Naive thymus-derived CD8-positive, alpha-beta T cell (primary cell): ENCODE measurements at places on chromosomes 2 and 18.

- DNase-seq: no peak
Observed at GRCh38 chr2:237501892-237502513, 15.0 kb downstream of the MLPH start.

GRCh38 chr2:236637686-236638569 lies 68.3 kb downstream of the ACKR3 start:
- DNase-seq: no peak

- DNase-seq: no peak
Observed at GRCh38 chr2:2890901-2891300, 486.7 kb downstream of the EIPR1 start.

DNA sequence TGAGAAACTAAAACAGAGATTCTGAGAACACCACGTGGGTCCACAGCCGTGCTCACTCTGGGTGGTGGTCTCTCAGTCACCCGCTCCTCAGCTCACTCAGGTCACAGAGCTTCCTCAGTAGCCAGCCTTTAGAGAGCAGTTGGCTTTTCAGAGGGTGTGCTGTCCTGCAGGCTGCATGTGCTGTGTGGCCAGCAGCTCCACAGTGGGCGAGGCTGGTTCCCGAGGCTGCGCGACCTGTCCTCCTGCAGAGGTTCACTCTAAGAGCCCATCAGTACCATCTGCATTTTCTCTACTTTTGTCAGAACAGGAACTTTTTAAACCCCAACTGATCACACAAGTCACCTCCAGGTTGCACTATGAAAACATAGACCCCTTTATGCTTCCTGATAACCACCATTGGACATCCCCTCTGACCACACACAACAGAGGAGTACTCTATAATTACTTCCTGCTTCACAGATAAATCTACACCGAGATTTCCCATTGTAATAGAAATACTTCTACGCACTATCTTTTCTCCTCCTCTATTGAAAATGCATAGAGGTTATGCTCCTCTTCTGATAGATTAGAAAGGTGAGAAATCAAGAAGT lies 93.1 kb downstream of the GYPC start:
- DNase-seq: no peak

- DNase-seq: no peak
Observed at GRCh38 chr2:100655936-100656534, 93.2 kb downstream of the PDCL3 start.

- DNase-seq: no peak
Observed at GRCh38 chr18:62523255-62523588, 397 bp downstream of the ZCCHC2 start.

GRCh38 chr2:9753276-9753600 lies 90.0 kb upstream of the TAF1B start:
- no peak for DNase-seq

DNA sequence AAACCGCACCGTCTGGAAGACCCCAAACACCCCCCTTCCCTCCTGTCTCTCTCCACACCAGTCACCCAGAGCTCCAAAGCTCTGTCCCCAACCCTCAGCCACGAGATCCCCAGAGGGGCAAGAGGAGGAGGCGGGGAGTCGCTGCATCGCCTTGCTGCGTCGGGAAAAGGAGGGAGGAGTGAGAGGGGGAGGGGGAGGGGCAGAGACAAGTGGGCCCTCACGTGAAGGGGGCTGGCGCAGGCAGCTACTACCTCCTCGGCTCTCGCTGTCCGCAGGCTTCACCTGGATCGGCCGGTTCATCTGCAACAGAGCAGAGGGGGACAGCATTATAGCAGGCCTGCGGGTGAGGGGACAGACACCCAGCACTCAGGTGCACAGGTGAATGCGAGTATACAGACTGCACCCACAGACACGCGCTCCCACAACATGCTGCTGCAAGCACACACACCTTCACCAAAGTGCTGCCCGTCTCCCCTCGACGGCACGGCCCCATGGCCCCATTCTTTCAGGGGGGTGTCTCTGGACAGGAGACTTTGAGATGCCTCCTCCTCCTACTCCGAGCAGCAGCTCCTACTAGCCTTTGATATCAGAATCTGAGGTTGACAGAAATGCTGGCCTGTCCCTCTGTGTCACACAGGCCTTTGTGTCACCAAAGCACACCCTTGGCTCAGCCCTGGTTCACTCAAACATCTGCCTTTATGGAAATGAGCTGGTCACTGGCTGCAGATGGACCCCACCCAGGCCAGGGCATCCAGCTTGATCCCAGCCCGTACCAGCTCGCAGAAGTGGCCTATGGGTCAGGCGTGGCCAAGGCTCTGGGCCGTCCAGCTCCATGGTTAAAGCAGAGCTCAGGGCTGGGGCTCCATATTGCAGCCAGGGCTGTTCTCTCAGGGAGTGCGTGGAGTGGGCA lies 243.8 kb downstream of the CELF4 start:
- DNase-seq: no peak

GRCh38 chr2:115763601-115764000 lies 1321.2 kb downstream of the DPP10 start:
- no peak for DNase-seq

DNA sequence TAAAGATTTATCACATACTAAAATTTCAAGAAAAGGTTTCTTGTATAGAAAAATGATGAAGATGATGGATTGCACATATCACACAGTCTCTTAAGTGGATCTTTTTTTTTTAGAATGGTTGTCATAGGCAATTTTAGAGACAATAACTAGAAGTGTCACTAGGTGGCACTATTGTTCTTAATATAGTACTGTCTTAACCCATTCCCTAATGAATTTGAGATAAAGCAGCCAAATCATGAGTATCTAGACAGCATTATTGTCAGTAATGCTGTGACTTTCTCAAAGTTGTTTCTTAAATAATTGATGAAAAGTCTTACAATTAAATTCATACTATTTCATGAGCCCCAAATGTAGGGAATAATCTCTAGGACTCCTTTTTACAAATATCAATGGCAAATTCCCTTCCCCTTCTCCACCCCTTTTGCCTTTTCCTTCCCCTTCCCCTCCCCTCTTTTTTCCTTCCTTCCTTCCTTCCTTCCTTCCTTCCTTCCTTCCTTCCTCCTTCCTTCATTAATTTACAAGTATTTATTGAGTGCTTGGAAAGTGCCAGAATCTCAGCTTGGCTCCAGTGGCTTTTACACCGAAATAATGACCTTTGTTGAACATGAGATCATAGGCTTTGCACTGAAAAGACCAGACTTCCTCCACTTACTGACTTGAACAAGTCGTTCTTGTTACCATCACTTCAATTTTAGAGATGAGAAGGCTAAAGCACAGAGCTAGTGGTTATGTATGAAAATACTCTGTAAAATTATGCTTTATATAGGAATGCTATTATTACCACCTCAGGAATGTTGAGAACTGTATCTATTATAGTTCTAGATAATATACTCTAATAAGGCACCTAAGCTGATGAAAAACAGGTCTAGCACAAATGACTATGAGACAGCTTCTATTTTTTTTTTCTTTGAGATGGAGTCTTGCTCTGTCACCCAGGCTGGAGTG lies 19.8 kb downstream of the MYL12B start:
- peak; percentile 73 for DNase-seq

GRCh38 chr18:58020567-58021107 lies 23.4 kb upstream of the NEDD4L start:
- no peak for DNase-seq

DNA sequence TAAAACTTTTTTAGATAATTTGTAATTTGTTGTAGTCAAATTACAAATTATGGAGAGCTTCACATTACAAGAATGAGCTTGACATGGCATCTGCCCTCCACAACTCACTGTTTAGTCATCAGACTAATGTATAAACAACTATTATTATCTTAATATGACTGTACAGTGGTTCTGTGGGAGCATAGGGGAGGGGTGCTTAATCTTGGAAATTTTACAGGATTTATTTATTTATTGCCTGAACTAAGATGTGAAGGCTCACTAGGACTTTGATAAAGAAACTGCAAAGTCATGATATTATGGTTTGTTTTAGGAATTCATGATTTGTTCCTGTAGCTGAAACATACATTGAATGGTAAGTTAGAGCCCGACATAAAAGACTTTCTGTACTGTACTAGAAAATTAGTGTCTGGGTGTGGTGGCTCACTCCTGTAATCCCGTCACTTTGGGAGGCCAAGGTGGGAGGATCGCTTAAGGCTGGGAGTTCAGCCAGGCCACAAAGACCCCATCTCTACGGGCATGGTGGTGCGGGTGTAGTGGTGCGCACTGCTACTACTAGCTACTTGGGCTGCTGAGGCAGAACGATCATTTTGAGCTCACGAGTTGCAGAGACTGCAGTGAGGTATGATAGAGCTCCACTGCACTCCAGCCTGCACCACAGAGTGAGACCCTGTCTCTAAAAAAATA lies 2.1 kb downstream of the MARCHF7 start:
- DNase-seq: no peak

- no peak for DNase-seq
Observed at GRCh38 chr2:203301667-203302066, 26.5 kb upstream of the ABI2 start.

DNA sequence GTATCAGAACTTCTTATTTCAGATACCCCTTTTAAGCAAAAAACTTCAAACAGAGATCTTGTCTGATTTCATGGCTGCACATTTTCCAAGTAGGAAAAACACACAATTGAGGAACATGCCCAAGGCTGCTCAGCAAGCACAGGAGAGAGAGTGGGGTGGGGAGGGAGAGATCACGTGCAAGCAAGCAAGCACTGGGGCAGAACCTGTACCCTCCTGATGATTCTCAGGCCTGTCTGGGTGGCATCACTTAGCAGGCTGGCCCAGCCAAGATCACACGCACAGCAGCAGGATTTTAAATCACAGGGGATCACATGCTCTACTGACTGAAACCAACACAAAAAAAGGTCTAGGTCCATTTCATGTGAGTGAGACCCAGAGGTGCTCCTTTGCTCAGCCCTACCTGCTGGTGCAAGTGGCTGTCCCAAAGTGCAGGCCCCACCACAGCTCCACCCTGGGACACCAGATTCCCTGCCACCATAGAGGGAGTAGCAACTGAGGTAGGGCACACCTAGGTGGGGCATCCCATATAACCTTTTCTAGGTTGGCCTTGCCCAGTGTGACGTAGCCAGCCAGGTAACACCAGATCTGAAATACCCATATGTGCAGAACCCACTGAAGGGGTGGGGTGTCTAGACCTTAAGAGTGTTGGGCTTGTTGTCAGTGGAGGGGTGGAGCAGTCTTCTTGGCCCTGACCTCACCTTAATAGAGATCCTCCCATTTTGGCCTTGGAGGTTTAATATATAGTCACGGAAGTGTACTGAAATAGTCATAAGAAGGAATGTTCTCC lies 1.8 kb upstream of the LYPD6B start:
- DNase-seq: no peak

- no peak for DNase-seq
Observed at GRCh38 chr2:61335187-61335586, 135.7 kb downstream of the USP34 start.

DNA sequence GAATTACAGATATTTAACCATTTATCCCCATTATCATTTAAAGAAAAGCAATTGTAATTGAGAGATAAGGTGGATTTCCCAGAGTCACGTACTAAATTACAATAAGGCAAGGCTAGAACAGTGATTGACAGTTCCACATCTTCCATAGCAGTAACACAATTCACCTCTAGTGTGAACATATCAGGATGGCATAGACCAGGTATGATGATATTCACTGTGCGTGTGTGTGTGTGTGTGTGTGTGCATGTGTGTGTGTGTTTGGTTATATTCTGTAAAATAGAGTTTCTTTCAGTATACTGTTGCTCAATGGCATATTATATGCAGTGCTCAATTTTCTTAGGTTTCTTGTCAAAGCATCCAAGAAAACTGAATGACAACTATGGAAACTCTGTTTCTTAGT lies 1.7 kb downstream of the SCN2A start:
- no peak for DNase-seq

- no peak for DNase-seq
Observed at GRCh38 chr2:129297430-129297829, 682.0 kb upstream of the RAB6C start.

DNA sequence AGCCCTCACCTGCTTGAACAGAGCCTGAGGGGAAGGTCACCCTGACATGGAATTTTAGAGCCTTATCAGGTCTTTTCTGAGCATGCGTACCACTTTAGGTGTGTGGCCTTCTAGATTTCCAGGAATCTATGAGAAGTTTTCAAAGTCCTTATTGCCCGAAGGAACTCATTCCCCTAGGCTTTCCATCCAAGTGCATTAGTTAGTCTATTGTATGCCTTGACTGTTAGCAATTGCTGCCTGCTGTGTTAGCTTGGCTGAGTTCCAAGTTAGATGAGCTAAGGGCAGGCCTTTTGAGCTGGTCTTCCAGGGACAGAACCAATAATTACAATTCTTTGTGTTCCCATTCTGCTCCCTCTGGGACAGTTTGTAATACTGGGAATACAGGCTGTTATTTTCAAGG lies 30.8 kb upstream of the PUM2 start:
- no peak for DNase-seq

- no peak for DNase-seq
Observed at GRCh38 chr2:111905990-111906735, 7.8 kb downstream of the MERTK start.

DNA sequence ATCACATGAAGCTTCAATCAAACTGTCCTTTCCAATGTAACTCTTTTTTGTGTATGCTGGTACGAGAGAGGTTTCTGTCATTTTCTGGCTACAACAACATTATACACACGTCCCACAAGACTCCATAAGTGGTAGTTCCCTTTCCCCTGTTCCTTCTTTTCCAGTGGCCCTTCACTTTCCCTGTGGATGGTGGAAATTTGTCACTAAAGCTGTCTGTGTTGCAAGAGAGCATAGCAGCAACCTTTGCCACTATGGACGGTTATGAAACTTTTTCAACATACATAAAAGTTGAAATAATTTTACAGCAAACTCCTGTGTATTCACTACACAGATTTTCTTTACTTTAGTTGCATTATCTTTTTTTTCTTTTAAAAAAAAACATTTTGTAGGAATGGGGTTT lies 18.7 kb downstream of the DBI start:
- no peak for DNase-seq

GRCh38 chr2:51807229-51807628 lies 775.3 kb upstream of the NRXN1 start:
- no peak for DNase-seq

DNA sequence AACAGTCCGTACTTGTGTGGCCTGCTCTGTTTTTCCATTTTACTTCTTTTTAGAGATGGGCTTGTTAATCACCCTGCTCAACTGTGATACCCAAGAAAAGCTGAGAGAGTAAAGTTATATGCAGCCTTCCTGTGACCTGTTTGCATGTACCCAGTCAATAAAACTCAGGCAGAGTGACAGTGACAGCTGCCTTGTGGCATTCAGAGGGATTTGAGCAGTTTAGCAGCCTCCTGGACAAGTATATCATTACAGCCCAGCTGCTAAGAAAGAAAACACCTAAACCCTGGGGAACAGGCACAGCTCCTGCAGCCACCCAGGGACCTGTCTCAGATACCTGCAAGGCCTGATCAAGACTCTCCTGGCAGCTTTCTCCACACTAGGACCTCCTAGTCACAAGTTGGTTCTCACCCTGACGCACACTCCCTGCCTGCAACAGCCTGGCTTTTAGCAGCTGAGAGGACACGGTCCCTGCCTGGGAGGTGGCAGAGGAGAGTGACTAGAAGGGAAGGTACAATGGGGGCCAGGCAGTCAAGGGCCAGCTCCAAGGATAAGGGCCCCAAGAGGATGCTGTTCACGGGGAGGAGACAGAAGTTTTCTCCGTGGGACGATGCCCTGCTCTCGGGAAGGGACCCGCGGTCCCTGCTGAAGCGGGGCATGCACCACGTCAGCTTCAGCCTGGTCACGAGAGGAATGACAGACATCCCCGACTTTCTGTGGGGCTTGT lies at the start of gene LRRC30:
Gene LRRC30 (plus strand): TSS at position 464 of the 724 bp plus-strand sequence. CDS start 50 bp downstream, at position 514.
- DNase-seq: no peak

- DNase-seq: no peak
Observed at GRCh38 chr2:187566266-187566665, 12.0 kb upstream of the TFPI start.

GRCh38 chr18:25225151-25225550 lies 126.8 kb downstream of the ZNF521 start:
- DNase-seq: no peak

GRCh38 chr2:229378386-229378785 lies 107.3 kb upstream of the PID1 start:
- no peak for DNase-seq
